Adrenal gland (tissue), 19 donors: ENCODE measurements at places on chromosomes 5 and 9. TPM values are rescaled to one million over a fixed set of nuclear protein-coding genes. Genes with fewer than 3 reads are reported as not detected.

The DRD1 gene
- polyA plus RNA-seq, result 0.16 TPM

The RACK1 gene
- polyA plus RNA-seq, result 1,252 TPM

The CCNI2 gene
- polyA plus RNA-seq, result 0.40 TPM

The HCN1 gene
- polyA plus RNA-seq, result 0.24 TPM

The PCA3 gene
- not detected for polyA plus RNA-seq

The BAG1 gene
- 52.7 TPM for polyA plus RNA-seq

The TYRP1 gene
- not detected for polyA plus RNA-seq

The TAS2R1 gene
- polyA plus RNA-seq, result not detected

The PCDHA9 gene
- polyA plus RNA-seq, result not detected

The PALM2AKAP2 gene
- polyA plus RNA-seq, result 5.8 TPM

The EQTN gene
- polyA plus RNA-seq, result not detected

The NUTM2G gene
- polyA plus RNA-seq, result not detected

The LTC4S gene
- polyA plus RNA-seq, result 44.4 TPM

The PAX5 gene
- polyA plus RNA-seq, result not detected

The TRIM14 gene
- polyA plus RNA-seq, result 6.2 TPM

The BNC2 gene
- 1.4 TPM for polyA plus RNA-seq

The CHD1 gene
- polyA plus RNA-seq, result 33.5 TPM

The PPIC gene
- polyA plus RNA-seq, result 8.9 TPM

The RNF183 gene
- 0.29 TPM for polyA plus RNA-seq

The SLC34A3 gene
- polyA plus RNA-seq, result not detected

The NAIP gene
- polyA plus RNA-seq, result 9.0 TPM

The NR5A1 gene
- 312 TPM for polyA plus RNA-seq

The WDR38 gene
- 0.16 TPM for polyA plus RNA-seq

The SLCO4C1 gene
- 0.24 TPM for polyA plus RNA-seq

The SARDH gene
- polyA plus RNA-seq, result 6.8 TPM

The HEXB gene
- 99.5 TPM for polyA plus RNA-seq

The FUT7 gene
- not detected for polyA plus RNA-seq

The LCNL1 gene
- 10.5 TPM for polyA plus RNA-seq

The ECM2 gene
- 7.8 TPM for polyA plus RNA-seq

The PCDHA4 gene
- polyA plus RNA-seq, result 0.10 TPM
